ENCODE measurements at places on chromosomes 4 and X. TPM values are rescaled to one million over a fixed set of nuclear protein-coding genes. Genes with fewer than 3 reads are reported as not detected.

DNA sequence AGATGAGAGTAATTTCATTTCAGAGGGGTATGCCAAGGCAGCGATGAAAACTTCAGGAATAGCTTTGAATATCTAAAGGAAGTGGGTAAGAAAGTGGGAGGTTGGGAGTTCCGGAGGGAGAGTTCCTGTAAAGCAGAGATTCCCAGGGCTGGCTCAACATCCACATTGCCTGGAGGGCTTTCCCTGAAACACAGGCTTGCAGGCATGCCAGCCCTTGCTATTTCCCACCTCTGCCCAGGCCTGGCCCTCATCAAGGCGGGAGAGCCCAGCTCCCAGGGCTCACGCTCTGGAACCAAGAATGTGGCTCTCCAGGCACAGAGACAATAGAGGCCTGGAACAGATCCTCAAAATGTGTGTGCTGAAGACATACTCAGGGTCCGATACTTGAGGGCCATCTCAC is 43.8 kb upstream of the CLDN34 start:
- H3K36me3 ChIP-seq, result no peaks in the 10 kb centered on the region
- no peaks in the 10 kb centered on the region for H3K27me3 ChIP-seq
- DNase-seq, result no peak
- H3K4me1 ChIP-seq, result no peaks in the 10 kb centered on the region
- H3K4me3 ChIP-seq, result no peak overlapping the region
- H3K27ac ChIP-seq, result no peak overlapping the region

DNA sequence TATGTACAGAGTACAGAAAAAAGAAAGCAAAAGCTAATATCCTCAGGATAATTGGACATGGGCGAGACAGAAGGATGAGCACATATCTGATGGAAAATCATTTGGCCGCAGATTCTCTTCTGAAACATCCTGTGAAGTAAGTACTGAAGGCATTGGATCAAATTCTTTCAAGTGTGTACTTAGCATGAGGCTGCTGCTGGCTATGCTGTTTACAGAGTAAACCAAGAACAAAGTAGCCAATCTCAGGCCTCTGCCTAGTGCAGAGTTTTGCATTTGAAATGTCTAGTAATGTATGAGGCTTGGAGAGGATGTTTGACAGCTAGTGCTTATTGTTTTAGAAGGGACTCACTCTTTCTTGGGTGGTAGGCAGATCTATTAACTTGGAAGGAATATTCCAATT is 128.5 kb downstream of the MAGEC2 start:
- no peak overlapping the region for H3K4me3 ChIP-seq
- no peaks in the 10 kb centered on the region for H3K36me3 ChIP-seq
- no peaks in the 10 kb centered on the region for H3K27me3 ChIP-seq
- H3K4me1 ChIP-seq, result no peaks in the 10 kb centered on the region

DNA sequence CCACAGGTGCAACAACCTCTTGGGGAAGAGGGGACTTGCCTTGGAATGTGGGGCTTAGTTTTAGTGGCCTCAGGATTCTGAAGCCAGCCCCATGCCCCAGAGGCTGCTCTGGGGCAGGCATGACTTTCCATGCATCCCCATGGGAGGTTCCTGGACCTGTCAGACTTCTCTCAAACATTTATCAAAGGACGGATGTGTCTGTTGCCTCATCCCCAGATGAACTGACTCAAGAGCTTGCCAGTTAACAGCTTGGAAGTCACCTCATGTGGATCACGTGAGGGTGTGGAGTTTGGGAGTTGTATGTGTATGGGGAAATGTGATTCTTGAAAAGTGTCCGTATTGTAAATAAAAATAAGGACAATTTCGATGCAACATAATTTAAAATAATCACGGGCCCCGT is 341.5 kb downstream of the ARHGAP10 start:
- no peaks in the 10 kb centered on the region for H3K27me3 ChIP-seq
- H3K36me3 ChIP-seq, result peaks cover 3% of the 10 kb centered on the region
- DNase-seq, result no peak
- no peak overlapping the region for H3K27ac ChIP-seq

DNA sequence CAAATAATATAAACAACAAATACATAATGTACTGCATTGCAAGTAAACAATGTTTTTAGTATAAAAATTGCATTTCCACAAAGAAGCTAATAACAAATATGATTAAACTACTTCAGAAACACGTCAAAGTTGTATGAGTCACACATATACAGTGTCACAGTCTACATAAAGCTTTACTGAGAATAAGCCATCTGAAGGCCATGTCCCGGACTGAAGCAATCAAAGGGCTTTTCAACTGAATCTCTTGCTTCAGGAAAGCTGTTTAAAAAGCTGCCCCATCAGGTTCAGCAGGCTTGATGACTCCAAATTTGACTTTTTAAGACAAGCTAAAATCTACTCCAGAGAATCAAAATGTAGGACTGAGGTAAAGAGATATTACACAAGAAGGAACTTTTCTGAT is 1476.8 kb downstream of the ADGRL3 start:
- H3K27me3 ChIP-seq, result no peaks in the 10 kb centered on the region
- H3K4me1 ChIP-seq, result no peaks in the 10 kb centered on the region
- no peaks in the 10 kb centered on the region for H3K36me3 ChIP-seq
- no peak overlapping the region for H3K4me3 ChIP-seq
- H3K27ac ChIP-seq, result no peak overlapping the region

Gene GAGE12E
- total RNA-seq, result not detected

Gene TBC1D8B
- total RNA-seq, result 8.1 TPM

All from endodermal cell (in vitro differentiated cells).